NCI-H1694 (cell line): ENCODE measurements at places on chromosomes 5 and 9.

GRCh38 chr5:172716796-172717313 lies 54.1 kb downstream of the DUSP1 start:
- peak; percentile 64 for DNase-seq

DNA sequence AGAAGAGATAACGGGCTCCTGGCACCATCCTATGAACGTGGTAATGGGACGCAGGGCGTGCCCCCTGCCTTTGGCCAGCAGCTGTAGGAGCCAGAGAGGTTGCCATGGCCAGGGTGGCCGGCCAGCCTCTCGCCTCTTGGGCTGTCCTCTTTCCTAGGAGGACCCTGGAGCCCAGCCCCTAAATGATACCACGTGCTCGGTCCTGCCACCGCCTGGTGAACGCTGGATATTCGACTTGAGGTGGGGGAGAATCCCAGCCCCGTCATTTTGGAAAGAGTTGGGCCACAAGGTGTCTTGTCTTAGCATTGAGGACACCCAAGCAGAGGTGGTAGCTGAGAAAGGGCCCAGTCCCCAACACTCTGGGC lies 391 bp upstream of the NRG2 start:
- DNase-seq = no peak

DNA sequence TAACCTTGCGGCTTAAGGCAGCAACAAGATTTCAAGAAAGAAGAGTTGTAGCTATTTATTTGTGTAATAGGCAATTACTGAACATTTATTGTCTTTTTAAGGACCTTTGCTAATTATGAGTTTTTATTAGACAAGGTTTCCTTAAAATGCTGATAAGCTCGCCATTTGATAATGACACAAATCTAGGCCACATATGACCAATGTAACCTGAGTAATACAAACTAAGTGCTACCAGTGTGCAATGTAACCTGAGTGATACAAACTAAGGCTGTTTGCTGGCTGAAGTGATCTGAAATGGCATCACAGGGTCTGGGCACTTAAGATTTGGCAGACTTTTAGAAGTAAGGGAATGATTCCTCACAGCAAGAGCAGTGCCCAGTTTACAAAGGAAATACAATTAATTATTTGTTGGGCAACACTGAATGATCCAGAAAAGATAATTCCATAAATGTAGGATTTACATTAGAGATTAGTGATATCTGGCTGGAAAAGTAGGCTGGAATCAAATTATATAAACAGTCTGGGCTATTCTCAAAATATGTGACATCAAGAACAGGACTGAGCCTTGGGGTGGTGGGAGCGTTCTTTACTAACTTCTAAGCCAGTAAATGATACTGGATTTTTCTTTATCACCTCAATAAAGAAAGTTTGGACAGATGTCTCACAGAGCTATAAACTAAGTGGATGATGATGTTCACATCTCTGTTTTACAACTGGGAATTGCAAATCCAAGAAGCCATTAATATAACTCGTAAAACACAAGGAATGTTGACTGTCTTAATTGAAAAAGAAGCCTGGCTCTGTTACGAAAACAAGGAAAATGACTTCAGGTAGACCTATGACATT lies 54.8 kb downstream of the MRPS27 start:
- DNase-seq = no peak

GRCh38 chr5:134380346-134380745 lies 9.0 kb downstream of the UBE2B start:
- no peak for DNase-seq

DNA sequence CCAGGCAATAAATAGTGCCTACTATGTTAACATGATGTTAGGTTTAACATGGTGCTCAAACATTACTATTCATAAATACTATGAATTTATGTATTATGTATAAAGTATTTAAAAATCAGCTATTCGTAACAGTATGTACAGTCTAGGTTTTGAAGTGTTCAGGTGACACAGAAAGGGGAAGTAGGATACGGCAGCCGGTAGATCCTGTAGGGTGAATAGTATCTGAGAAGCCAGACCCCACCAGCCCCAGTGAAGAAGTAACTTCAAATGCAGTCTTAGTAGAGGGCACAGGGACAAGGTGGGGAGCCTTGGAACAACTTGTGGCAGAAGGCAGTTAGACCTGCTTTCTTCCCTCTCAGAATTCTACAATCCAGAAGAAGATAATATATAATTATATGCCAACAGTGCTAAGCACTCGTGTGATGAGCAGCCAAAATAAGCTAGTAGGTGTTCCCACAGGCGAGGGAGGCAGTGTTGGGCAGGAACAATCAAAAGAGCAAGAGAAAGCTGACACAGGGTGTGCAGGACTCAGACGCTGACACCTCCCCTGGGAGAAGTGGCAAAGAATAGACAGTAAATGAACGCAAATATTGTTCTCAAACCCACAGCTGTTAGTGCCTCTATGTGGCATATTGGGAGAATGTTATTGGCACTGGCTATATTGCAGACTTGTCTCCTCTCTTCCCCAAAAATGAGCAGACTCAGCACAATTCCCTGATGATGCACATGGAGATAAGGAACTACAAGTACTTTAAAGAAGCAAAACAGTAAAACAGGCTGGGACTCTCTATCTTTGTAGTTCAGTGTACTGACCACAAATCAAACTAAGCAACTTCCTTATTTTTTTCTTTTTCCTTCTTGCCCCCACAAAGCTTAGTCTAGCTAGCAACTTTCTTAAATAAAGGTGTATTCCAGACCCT lies 4.6 kb downstream of the ZNF367 start:
- peak; percentile 15 for DNase-seq

DNA sequence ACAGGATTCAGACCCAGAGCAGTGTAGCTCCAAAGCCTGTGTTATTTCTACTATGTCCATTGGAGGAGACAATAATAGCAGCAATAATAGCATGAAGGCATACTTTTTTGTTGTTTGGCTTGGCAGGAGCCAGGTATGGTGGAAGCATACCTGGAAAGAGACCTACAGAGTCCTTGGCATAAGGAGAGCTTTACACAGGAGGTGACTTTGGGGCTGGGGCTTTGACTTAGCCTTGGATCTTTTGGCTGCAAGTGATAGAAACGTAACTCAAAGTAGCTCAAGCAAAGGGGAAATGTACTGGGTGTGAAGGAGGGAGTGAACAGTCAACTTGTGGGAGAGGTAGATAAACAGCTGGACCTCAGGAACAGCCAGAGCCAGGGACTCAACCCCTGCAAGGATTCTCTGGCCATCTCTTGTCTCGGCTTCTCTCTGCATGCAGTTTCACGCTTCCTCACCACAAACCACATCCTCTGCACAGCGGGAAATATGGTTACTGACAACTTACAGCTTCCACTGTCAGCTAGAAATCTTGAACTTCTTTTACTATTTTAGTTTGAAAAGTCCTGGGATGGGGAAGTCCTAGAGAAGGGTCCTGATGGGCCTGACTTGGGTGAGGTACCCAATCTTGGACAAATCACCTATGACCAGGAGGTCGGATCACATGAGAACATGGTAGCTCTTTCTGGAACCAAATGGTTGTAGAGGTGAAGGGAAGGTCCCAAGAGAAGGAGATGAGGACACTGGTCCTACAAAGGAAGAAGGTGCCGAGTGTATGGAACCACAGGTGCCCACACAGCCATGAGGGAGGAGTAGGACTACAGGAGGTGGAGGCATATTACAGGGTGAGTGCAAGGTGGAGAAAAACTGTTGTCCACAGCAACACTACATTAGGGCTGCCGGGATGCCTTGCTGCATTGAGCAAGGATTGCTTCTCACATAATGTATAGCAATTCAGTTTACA lies 47.0 kb upstream of the TGFBR1 start:
- no peak for DNase-seq

- DNase-seq = no peak
These were observed 160.2 kb downstream of the SSBP2 start for GRCh38 chr5:81590498-81591384.

GRCh38 chr5:120465436-120465961 lies 1.4 kb downstream of the PRR16 start:
- no peak for DNase-seq

DNA sequence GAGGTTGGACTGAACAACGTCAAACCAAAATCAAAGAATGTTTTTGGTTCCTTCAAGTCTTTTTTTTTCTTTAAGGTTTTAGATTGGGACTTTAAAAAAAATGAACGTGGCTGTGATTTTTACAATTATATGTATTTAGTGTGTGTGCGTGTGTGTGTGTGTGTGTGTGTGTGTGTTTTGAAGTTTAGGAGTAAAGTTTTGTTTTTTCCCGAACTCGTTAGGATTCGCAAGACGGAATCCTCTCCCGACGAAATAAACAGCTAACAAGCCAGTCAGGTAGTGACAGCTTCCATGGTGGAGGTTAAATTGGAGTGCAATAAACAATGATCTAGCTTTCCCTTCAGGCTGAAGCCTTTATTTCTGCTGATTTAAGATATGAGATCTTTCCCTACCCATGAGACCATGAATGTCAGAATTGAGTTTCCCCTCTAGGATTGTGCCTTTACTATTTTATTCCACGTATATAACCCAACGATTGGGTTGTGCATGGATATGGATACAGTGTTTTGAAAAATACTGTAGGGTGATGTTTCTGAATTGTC lies 1.2 kb downstream of the KIAA1958 start:
- DNase-seq = no peak

DNA sequence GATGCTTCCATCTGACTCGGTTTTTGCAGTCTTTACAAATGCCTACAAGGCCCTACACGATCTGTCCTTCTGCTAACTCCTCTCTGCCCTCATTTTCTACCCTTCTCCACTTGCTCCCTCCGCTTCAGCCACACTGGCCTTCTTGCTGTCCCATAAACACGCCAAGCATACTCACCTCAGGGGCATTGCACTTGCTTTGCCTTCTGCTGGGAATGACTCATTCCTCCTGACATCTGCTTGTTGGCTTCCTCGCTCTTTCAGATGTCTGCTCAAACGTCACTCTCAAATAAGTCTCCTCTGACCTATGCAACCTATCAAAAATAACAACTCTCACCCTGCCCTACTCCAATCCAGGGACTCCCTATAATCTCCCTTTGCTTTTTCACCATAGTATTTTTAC lies 28.2 kb downstream of the CDC25C start:
- DNase-seq = no peak

DNA sequence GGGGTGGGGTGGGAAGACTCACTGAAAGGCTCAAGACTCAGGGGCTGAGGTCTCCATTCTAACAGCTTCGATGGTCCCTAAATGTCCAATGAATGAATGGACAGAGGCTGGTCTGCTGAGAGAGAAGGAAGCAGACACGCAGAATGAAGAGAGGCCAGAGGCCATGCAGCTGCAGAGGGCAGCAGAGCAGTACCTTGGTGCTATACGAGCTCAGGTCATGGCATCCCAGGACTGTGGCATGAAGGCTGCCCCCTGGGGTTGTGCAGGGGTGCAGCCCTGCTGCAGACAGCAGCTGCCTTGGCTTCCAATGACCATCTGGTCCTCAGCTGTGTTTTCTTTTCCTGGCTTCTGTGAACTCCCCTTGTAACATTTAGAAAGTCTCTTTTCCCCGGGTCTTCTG lies 15.2 kb upstream of the CORO2A start:
- no peak for DNase-seq
